ENCODE measurements at places on chromosomes 6 and 20.

GRCh38 chr20:25739615-25740320, 43.1 kb upstream of the ZNF337 start:
- no peak for DNase-seq

DNA sequence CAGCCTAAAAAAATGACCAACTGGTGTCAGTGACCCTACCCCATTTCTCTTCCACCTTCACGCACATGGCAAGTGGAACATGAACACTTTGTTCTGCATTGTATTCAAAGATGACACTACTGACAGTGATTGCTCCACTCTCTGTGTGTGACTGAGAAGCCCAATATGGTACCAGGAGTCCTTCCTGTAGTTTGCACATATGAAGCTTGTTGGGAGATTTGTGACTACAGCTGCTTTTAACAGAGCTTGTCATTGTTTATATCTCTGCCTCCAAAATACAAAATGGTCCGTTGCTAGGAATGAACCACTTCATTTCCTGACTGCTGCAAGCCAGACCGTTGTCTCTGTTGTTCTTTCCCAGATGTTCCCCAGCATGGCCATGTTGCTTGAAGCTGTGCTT, 140.3 kb upstream of the TCF21 start:
- no peak for DNase-seq

DNA sequence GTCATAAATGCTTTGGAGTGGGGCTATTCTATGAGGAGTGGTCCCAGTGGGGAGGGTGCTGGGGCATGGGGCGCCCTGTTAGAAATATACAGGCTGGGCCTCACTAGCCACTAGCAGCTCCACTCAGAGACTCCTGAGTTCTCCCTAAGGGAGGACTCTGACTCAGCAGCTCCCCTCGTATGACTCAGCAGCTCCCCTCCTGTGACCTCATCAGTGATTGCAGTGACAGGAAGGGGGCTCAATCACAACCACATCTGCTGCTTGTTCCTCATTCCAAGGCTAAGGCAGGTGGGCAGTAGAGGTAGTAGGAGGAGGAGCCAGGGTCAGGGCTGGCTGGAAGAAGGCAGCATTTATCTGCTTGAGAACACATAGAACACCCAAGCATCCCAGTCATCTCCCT, 73.7 kb downstream of the PRND start:
- peak; percentile 86 for DNase-seq

DNA sequence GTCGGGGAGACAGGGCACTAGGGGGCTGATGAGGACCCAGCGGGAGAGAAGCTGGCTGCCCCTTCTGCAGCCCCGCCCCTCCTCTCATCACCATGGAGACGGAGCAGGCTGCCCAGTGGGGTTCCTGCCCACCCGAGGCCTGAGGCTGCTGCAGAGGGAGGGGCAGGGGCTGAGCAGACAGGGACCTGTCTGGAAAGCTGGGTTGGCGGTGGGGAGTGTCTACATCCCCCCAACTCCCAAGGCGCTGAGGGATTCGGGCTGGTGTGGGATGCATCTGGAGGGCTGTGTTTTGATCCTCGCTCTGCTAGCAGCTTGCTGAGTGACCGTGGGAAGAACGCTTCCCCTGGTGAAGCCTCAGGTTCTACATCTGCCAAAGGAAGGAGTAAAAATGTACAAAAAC, 1.2 kb upstream of the BPI start:
- no peak for DNase-seq

DNA sequence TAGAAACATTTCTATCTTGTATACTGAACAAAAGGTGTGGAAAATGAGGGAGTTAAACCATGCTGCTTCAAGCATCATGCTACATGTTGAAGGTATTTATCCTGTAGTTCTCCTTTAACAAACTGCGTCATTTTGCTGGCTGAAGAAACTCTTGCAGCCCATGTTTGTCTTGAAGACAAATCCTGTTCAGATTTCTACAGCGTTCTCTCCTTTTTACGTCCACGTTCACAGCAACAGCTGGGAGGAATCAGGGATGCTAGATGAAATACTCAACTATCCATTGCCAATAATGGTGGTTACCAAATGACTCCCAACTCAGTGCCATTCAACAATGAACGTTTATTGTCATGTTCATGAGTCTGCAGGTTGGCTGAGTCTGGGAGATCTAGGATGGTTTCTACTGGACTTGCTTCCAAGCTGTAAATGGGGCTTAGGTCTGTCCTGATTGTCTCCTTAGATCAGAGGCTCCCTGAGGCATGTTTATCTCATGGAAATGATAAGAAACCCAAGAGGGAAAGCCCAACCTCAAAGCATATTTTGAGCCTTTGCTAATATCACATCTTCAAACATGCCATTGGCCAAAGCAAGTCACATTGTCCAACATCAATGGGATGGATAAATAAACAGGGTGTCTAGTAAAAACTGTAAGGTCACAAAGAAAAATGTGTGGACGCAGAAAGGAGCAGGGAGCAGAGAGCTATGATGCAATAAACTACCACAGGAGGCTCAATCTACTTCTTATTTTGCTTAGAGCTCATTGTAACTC, 2.7 kb upstream of the PLCB1 start:
- no peak for DNase-seq

- peak; percentile 67 for DNase-seq
Measured at GRCh38 chr6:121549736-121550135, 114.3 kb downstream of the GJA1 start.

DNA sequence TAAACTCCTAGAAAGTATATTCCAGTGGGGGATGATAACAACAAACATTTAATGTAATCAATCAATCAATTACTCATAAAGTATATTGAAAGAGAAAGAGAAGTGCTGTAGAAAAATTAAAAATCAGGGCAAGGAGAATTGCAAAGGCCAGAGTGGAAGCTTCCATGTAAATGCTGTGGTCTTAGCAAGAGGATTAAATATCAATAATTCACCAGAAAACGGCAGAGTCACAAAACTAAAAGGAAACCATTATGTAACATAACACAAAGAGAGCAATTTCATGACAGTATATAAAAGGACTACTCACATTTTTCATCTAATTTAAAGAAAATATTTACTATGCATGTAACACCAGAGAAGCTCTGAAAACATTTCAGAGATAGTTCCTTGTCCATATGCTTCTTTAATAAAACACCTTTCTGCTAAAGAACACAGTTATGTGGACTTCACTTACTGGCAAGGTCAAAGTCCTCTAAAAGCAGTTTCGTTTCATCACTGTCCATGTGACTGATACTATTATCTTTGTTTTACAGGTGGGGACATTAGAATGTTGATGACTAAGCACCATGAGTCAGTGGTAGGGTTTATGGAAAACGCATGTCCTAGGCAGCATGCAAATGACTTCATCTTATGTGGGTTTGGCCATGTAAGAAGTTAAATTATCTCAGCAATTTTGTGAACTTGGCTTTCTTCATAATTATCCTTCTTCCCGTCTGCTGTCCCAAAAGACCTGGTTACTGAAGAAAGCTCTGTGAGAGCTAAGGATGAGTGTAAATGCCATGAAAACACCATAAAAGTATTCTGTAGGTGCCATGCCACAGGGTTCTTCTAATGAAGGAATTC, 185.8 kb upstream of the TENT5A start:
- peak; percentile 26 for DNase-seq

DNA sequence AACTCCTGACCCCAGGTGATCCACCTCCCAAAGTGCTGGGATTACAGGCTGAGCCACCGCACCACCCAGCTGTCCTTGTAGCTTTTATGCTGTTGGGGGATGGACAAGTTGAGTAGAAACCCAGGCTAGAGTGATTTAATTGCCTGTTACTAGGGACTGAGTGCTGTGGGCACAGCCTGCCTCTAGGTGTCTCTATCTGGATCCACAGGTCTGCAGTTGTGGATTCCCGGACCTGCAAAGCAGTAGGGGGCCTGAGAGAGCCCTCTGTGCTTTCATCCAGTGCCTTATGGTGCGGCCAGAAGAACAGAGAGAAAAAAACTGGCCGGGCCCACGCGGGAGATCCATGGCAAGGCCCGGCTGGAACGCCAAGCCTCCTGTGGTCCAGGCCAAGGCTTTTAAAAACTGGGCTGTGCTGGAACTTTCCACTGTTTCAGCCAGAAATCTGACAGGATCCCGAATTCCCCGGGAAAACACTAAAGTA, 5.2 kb downstream of the SIRPA start:
- peak; percentile 80 for DNase-seq

GRCh38 chr6:21771626-21772320, 178.2 kb downstream of the SOX4 start:
- DNase-seq: no peak

DNA sequence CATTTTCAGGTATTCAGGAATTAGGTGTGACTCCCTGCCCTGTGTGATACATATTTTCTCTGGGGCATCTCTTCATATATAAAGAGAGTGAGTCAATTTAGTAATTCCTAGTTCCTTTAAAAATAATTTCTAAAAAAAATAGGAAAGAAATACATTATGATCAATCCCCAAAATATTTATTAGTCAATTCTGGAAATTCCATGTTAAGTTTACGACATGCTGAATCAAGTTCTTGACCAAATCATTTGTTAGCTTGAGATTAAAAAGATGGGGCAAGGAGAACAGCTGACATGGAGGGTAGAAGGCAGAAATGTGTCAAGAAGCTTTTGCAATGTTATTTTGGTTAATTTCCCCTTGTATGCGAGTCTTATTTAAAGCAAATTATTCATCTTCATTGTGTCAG, 22.7 kb upstream of the PRDM1 start:
- peak; percentile 50 for DNase-seq

DNA sequence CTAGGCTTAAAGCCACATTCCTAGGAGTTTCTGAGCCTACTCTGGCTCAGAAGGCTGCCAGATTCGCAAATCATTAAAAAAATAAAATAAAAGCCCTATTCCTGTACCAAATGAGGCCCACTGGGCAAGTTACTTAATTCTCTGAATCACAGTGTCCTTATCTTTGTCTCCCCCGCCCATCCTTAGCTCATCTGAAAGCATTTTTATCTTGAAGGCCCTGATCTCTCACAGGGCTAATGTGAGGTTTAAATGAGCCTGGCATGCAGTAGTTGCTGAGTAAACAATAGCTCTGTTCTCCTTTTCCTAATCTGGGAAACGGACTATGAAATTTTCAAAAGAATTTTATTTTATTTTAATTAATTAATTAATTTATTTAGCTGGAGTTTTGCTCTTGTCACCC, 2.1 kb upstream of the ZBTB12 start:
- no peak for DNase-seq

GRCh38 chr6:74872754-74873476, 332.9 kb downstream of the COL12A1 start:
- no peak for DNase-seq

DNA sequence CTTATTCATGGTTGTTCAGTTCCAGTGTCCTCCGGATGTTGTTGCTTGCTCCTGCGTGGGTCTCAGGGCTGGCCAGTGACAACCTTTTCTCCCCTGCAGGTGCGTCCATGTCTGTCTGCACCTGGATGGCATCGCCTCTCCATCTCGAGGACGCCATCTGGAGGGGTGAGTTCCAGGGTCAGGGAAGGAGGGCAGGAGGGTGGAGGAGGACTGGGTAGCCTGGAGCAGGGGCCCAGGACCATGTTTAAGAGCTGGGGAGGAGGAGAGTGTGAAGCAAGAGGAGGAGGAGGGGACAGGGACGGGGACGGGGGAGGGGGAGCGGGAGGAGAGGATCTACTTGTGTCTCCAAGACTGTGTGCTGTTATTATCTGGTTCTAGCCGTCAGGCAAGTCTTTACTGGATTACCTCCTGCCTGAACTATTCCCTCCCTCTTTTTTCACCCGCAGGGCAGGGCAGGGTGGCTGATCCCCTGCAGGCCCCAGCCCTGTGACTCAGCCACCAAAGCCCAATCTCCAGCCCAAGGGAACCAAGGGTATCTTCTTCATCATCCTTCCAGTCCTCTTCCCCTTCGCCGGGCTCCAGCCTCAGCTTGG, 32.2 kb upstream of the TULP1 start:
- DNase-seq: no peak

All from GM03348 (cell line).